ENCODE measurements at places on chromosomes 3 and 15.

DNA sequence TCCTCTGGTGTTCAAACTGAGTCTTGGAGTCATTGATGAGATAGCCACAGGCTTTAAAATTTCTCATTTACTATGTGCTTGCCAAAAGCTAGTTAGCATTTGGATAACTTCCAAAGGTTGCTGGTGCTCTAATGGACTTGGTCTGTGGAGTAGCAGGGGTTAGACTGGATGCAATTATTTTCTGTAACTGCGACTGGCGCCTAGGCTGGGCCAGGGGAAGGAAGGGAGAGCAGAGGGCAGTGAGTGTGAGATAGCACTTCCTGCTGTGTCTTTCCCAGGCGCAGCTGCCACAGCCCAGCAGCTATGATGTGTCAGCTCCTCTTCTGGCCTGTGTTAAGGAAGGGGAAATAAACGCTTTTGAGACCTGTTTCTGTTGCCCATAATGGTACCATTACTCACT, 98.6 kb downstream of the MYRIP start:
- DNase-seq, result no peak

GRCh38 chr3:174302746-174303315, 556.3 kb upstream of the NAALADL2 start:
- DNase-seq, result no peak

DNA sequence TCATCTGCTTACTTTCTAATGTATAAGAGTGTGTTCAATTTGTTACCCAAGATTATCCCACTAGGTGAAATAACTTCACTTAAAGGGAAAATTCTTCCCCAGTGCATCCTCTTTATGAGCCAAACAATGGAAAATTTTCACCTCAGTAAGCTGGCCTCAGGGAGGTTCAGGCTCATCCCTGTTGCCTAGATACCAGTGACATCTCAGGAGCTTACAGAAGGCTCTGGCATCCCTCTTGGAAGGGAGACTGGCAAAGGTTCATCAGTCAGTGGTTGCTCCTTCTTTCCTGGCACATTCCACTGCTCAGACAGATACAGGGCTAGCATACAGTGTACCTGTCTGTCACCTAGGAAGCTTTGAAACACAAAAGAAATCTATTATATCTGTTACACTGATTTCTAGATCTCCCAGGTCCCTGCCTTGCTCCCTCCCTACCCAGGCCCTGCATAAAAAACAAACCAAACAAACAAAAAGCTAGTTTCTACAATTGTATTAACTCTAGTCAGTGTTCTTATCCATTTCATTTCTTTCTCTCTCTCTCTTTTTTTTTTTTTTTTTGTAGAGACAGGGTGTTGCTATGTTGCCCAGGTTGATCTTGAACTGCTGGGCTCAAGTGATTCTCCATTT, 1.7 kb downstream of the IP6K2 start:
- DNase-seq, result no peak

DNA sequence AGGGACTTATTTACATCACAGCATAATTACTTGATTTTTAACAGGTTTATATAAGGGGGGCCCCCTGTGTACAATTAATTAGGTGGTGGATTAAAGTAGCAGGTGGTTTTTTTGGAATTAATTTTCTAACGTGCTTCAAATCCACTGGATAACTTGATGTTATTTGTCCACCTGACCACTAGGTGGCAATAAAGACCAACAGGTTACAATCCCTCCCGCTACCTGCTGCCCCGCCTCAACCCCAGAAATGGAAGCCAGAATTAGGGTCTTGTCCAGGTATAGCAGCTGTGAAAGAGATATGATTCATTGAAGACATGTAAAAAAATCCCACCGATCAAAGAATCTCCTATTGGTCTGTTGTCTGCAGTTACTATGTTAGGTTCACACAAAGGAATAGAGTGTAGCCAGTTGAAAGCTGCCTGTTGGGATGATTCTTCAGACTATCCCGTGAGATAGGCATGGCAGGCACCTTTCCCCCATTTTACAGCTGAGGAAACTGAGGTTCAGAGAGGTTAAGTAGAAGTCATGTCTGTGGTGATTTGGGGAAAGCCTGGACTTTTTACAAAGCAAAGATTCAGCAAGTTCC, 44.0 kb downstream of the MFSD1 start:
- DNase-seq, result peak; percentile 64

DNA sequence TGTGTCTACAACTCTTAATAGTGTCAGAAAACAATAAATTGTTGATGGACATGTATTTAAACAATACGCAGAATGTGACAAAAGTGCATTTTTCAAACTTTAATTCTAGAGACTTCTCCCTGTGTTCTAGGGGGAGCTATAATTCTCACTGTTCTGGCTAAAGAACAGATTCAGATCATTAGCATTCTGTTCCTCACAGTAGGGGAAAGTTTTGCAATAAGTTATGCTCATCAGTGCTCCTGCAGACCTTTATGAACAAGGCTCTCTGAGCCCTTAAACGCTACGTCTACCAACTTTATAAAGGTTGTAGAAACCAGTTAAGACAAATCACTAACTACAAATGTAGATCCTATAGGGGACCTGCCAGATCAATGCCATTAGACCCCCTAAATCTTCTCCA, 444.2 kb downstream of the SQOR start:
- DNase-seq, result no peak

DNA sequence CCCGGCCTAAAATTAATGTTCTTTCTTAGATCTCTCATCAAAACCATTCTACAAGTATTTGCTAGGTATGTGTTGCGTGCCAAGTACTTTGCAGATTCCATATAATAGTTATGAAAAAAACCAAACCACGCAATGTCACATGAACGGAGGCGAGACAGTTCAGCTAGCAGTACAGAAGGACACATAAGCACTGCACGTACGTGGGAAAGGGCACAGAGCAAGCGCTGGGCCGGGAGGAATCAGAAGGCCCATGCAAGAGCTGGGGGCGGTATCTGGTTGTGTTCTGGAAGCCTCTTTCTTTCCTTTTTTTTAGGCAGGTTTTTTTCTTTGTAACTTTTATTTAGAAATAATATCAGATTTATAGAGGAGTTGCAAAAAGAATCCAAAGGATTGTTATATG, 11.3 kb downstream of the PDIA5 start:
- no peak for DNase-seq

DNA sequence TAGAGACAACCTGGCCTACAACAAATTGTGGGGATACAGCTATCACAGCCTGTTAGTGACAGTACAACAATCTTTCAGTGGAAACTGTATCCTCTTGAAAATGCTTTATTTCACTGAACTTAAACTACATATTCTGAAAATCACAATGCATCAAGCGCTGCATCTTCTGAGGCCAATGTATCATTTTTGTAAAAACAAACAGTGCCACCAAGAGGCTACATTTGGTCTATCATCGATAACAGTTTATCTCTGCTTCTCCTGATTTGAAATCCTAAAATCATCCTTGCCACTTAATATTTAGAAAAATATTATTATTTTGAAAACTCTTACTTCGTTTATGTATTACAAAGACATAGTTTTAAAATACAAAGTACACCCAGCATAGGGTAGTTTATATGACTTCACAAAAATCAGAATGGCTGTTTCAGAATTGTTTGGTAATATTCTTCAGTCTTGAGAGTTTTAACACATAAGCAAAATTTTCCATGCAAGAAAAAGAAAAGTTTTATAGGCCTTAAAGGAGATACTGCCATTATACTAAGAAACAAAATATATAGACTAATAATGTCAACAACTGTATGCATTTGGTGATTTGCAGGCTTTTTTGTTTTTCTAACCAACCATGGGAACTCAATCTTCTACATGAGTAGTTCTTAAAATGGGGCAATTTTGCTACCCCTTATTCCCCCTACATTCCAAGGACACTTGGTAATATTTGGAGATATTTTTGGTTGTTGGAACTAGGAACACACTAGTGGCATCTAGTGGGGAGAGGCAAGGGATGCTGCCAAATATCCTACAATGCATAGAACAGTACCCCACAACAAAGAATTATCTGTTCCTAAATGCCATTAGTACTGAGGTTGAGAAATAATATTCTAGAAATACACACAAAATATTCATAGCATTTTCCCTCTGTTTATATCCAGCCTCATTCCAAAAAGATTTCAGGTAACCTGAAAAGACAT, 42.3 kb downstream of the WDR72 start:
- DNase-seq, result no peak

All from GM13976 (cell line).